Caki2 (cell line): ENCODE measurements at places on chromosomes 5 and 9. TPM values are rescaled to one million over a fixed set of nuclear protein-coding genes. Genes with fewer than 3 reads are reported as not detected.

- no peak for DNase-seq
Measured at GRCh38 chr5:151427258-151427657, 20.1 kb upstream of the SLC36A1 start.

DNA sequence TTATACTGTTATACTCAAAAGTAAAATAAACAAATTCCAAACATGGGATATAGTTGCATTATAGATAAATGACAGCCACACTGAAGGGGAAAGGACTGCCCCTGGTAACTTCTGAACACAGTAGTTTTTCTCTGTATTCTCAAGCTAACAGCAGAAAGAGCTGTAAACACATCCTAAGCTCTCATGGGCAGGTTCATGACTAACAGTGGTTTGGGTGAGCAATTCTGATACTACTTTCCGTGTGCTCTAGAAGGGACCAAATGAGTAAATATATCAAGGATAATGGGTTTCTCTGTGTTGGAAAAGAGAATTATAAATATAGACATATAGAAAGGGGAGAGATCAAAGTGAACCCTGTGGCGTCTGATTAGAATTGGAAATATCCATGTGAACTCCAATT lies 2.2 kb upstream of the LCN6 start:
- DNase-seq = no peak

GRCh38 chr5:80060966-80061365 lies 25.8 kb downstream of the THBS4 start:
- no peak for DNase-seq

DNA sequence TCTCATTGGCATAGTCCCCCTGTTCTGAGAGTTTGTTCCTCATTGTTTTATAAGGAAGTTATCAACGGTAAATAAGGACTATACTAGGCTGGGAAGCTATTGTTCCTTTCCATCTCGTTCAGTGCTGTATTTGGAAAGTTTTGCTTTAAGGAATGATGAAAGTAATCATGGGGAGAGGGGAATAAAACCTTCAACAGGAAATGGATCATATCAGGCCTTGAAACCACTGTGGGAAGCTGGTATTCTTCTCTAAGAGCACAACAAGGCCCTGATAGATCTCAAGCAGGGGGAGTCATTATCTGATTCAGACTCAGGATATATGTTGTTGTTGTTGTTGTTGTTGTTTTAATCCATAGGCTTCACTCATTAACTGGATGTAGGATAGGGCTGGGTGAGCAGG lies 474.5 kb downstream of the ENC1 start:
- DNase-seq = no peak

- peak; percentile 47 for DNase-seq
Measured at GRCh38 chr5:16489322-16489791, 23.8 kb upstream of the ZNF622 start.

DNA sequence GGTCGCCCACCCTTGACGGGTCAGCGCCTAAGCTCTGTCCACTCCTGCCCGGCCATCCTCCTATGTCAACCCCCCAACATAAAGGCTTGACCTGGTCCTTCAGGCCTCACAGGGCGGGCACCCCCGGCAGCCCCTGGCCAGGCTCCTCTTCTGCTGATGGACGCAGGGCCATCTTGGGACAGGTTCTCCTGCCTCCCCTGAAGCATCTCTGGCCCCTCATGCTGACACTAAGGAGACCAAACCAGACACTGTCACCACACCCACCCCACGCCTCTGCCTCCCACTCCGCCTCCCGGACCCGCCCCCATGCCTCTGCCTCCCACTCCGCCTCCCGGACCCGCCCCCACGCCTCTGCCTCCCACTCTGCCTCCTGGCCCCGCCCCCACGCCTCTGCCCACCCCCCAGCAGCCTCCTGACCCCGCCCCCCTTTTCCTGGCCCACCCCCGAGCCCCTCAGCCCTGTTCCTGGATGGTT lies 6.8 kb downstream of the OBP2A start:
- no peak for DNase-seq

DNA sequence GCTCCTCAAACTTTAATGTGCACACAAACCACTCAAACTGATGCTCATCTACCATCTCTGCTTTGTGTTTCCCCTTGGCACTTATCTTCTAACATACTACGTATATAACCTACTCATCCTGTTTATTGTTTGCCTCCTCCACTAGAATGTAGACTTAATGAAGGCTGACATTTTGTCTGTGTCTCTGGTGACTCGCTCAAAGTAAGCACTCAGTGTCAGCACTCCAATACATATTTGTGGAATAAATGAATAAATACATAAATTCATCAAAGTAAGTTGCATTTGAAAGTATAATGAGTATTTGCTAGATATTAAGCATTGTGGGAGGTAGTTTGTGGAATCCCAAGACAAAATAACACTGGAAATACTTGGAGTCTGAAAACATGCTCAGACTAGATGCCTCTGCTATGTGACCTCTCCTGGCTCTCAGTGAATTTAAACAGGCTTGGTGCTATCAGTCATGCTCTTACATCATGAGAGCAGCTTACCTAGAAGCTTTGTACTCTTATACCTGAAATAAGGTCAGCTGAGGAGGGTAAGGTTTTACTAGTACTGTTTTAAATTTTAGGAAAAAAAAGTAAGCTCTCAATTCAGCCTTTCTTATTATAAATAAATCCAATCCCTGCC lies 37.0 kb upstream of the RANBP6 start:
- DNase-seq = no peak

DNA sequence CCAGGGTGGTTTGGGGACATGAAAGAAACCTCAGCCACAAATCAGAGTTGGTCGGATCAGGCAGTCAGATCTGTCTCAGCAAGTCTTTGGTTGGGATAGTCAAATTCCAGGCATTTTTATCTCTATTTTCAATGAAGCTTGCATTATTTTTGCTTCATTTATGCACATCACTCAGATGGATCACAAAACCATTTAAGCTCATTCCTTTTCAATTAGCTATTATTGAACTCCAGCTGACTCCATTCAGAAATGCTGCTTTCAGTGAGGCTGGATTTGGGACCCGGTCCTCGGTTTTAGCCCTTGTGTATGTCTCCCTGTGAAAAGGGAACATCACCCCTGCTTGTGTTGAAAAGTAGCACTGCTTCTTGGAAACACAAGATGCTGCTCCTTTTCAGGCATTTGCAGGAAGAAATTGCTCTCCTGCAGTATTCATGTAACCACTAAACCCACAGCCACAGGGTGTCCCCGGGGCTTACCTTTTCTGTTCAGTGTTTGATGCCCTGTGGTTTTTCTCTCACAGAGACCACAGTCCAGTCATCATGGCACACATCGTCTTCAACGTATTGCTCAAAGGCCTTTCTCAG lies 232.9 kb downstream of the NFIB start:
- no peak for DNase-seq

GRCh38 chr9:114805670-114806525 lies at the start of gene TNFSF15:
Gene TNFSF15 (minus strand): TSS chr9:114806039. CDS start chr9:114806012, 27 bp downstream.
- DNase-seq = peak; percentile 76

DNA sequence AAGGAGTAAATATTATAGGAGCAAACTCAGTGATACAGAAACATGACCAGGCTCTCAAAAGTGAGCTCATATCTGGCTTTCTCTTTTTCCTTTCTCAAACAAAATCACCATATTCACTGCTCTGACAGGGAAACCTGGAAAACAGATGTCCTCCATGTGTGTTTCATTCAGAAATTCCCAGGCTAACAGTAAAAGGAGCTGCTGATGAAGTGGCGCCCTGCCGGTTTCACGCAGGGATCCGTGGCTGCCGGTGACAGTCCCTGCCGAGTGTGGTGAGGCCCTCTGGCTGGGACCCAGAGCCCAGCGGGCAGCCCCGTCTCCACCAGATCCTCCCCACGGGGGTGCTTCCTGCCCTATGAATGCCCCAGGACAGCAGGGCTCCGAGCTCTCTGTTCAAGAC lies 208.1 kb downstream of the GNA14 start:
- DNase-seq = no peak

DNA sequence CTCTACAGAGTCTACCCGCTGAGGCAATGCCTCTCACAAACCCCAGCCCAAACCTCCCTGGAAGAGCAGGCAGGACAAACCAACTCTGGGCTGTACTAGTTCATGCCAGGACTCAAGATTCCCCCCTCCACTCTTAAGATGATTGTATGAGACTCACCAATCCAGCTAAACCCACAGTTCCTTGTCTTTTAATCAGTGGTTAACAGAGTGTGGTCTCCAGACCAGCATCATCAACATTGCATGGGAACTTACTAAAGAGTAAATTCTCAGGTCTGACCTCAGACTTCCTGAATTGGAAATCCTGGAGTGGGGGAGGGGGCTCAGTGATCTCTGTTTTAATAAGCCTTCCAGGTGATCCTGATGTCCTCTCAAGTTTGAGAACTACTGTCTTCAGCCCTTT lies 240.9 kb downstream of the GAS1 start:
- no peak for DNase-seq

DNA sequence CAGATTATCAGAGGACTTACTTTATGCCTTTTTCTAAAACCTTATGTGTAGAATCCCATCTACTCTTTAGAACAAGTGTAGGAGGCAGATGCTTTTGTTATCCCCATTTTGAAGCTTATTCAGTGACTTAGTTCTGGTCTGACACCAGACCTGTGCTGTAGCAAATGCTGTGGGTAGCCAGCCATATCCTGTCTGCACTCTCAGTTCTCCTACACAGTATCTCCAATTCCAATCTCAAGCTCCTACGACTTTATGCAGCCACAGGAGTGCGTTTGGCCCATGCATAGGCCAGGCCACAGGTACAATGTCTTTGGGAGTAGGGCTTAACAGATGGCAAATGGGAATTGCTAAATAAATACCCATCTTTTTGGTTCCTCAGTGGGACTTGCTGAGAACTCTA lies 292.6 kb downstream of the MCTP1 start:
- no peak for DNase-seq

DNA sequence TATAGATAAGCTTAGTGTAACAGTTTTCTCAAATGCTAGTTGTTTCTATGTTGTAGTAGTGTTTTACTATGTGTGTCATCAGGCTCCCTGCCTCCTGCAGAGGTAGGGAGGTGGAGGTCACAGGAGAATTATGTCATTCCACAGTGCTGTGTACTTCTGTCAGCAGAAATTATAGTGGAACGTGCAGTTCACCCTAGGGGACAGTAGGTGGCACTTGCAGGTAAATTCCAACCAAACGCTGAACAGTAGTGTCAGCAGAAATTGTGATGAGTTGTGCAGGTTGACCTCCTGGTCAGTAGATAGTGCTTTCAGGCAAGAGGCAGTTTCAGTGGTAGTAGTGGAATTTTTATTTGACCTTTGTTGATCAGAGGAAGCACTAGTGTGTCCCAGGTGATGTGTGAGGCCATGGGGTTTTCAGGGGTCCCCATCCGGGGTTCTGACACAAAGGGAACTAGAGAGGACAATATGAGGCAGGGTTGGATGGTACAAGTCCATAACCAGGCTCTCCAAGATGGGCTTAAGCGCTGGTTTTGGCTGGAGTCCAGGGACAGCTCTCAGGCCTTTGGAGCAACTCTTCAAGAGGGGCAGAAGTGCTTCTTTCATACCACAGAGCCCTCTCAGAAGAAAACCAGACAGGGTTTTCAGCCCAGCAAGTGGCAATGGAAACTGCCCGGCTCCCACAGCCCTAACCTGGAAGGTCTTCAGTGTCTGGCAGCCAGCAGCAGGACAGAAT lies 402.9 kb downstream of the CYLC2 start:
- DNase-seq = peak; percentile 51

DNA sequence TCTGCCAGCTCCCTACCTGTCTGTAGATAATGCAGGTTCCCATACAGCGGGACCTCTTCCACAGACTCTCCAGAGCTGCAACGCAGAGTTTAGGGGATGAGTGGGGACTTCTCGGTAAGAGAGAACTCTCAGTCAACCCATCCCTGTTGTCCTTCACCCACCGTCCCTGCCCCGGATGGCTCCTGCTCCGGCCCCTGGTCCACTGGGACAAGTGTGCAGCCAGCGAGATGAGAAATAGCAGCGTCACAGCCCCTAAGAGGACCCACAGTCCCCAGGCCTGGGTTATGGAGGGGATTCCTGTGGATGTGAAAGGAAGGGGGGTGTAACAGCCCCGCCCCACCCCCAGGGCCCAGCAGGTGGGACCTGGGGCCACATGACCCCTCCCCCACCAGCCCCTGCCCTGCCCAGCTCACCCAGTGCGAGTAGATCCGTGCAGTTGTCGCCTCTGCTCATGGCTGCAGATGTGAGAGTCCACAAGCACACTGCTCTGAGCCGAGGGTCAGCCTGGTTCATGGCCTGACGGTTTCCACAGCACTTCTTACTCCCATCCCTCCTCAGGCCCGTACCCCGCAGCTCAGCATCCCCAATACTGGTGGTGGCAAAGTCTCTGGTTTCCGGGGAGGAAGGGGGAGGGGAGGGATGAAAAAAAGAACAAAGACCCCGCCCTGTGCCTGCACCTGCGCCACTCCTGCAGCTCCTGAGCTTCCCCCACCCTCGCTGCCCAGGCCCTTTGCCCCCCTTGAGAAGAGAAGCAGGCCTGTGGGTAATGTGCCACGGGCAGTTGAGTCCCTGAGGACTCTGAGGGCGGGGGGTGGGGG lies at the start of gene SIT1:
Gene SIT1 (minus strand): TSS at position 591 of the 818 bp plus-strand sequence. CDS start 78 bp downstream, at position 513.
- DNase-seq = no peak

- no peak for DNase-seq
Measured at GRCh38 chr9:110188991-110189390, 19.0 kb downstream of the C9orf152 start.

DNA sequence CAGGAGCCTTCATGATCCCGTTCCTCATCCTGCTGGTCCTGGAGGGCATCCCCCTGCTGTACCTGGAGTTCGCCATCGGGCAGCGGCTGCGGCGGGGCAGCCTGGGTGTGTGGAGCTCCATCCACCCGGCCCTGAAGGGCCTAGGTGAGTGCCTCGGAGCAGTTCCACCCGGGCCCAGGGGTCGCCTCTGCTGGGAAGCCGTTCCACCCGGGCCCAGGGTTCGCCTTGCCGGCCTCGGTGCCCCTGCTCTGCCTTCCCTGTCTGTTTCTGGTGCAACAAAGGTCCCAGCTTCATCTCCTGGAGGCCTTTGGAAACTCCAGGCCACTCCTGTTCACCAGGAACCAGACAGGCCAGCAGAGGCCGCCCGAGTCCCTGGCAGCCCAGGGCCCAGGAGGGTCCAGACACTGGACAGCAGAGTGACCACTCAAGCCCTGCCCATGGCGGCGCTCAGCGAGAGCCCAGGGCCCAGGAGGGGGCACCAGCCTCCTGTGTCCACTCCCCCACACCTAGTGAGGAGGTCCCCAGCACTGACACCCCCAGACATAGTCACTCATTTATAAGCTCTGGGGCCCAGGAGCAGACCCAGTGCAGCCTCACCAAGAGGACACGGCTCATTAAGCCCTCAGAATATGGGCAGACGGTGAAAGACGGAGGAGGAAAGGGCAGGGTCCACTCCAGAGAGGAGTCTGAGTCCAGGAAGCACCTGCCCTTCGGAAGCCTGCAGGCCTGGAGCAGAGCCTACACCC lies 7.5 kb downstream of the SLC6A19 start:
- peak; percentile 32 for DNase-seq

DNA sequence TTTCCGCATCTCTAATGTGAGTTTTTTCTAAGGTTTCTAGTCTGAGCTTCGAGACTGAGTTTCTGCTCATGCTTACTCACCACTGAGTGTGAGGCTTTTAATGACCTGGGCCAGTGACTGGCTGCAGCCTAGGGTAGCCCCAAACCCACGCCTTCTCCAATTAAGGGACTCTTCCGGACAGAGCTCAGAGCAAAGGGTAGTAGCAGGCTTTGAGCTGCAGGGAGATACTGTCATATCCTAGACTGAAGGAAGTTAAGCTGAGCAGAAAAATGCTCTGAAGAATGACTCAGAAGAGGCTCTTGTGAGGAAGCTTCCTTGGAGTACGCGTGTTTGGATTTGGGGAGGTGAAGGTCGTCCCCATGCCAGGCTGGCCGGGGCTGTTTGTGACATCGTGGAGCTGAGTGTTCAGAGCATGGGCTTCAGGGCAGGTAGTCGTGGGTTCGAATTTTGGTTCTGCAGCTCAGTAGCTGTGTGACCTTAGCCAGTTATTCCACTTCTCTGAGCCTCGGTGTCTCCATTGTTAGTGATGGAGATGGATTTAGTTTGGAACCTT lies 3.5 kb downstream of the USP20 start:
- peak; percentile 55 for DNase-seq

Gene OR1Q1
- not detected in 2 replicates for total RNA-seq

Gene PLCXD3
- 0.03 and 0.07 TPM in 2 replicates for total RNA-seq
